ENCODE measurements at places on chromosomes 6 and 20. TPM values are rescaled to one million over a fixed set of nuclear protein-coding genes. Genes with fewer than 3 reads are reported as not detected.

The HUS1B gene
- total RNA-seq: 0.66 TPM

The TSBP1 gene
- total RNA-seq: not detected

The HLA-DMA gene
- 0.79 TPM for total RNA-seq

The PACRG gene
- 0.12 TPM for total RNA-seq

The PIM1 gene
- total RNA-seq: 3.7 TPM

The CLIC5 gene
- total RNA-seq: not detected

The SYNDIG1 gene
- total RNA-seq: 3.2 TPM

The CLVS2 gene
- total RNA-seq: not detected

The TREML4 gene
- total RNA-seq: not detected

The BPIFB1 gene
- not detected for total RNA-seq

The SPEF1 gene
- total RNA-seq: 0.12 TPM

The NKAIN4 gene
- not detected for total RNA-seq

The ANGPT4 gene
- not detected for total RNA-seq

The UBD gene
- total RNA-seq: not detected

The AGER gene
- 0.13 TPM for total RNA-seq

The JAG1 gene
- 219 TPM for total RNA-seq

The TREM2 gene
- total RNA-seq: not detected

The WFDC10B gene
- not detected for total RNA-seq

The THBS2 gene
- total RNA-seq: 1,212 TPM

The BMP5 gene
- not detected for total RNA-seq

The GSTA2 gene
- total RNA-seq: not detected

The DYNLT2 gene
- 1.1 TPM for total RNA-seq

The ELOVL2 gene
- not detected for total RNA-seq

The RBPJL gene
- not detected for total RNA-seq

The DYNLT1 gene
- 57.6 TPM for total RNA-seq

The METTL24 gene
- 2.1 TPM for total RNA-seq

The GPX5 gene
- not detected for total RNA-seq

The PXT1 gene
- not detected for total RNA-seq

The F13A1 gene
- total RNA-seq: not detected

The SLC22A2 gene
- 0.13 TPM for total RNA-seq

The HTR1B gene
- 0.06 TPM for total RNA-seq

The TAGAP gene
- not detected for total RNA-seq

The SLC17A9 gene
- 14.1 TPM for total RNA-seq

The C6orf62 gene
- 83.8 TPM for total RNA-seq

The PEX7 gene
- total RNA-seq: 11.1 TPM

The FRS3 gene
- 1.1 TPM for total RNA-seq

The GMPR gene
- 37.7 TPM for total RNA-seq

The SEC23B gene
- 81.0 TPM for total RNA-seq

The TP53TG5 gene
- total RNA-seq: not detected

The HLA-DRA gene
- not detected for total RNA-seq

The APOM gene
- 1.5 TPM for total RNA-seq

The CASS4 gene
- not detected for total RNA-seq

The LY6G6D gene
- total RNA-seq: not detected

The HNF4A gene
- total RNA-seq: not detected

The RIMS1 gene
- total RNA-seq: 2.2 TPM

The TMEM244 gene
- total RNA-seq: not detected

The PGC gene
- not detected for total RNA-seq

The EPHA7 gene
- under 0.01 TPM for total RNA-seq

The ADGRF1 gene
- total RNA-seq: not detected

The PNPLA1 gene
- total RNA-seq: not detected

The TREML1 gene
- total RNA-seq: not detected

The CST4 gene
- total RNA-seq: 0.31 TPM

The SASH1 gene
- 93.0 TPM for total RNA-seq

The SEL1L2 gene
- not detected for total RNA-seq

The AURKA gene
- total RNA-seq: 15.2 TPM

The CALHM6 gene
- total RNA-seq: 0.31 TPM

All from aortic smooth muscle cell (primary cell).